ENCODE measurements at places on chromosomes 2 and 18.

DNA sequence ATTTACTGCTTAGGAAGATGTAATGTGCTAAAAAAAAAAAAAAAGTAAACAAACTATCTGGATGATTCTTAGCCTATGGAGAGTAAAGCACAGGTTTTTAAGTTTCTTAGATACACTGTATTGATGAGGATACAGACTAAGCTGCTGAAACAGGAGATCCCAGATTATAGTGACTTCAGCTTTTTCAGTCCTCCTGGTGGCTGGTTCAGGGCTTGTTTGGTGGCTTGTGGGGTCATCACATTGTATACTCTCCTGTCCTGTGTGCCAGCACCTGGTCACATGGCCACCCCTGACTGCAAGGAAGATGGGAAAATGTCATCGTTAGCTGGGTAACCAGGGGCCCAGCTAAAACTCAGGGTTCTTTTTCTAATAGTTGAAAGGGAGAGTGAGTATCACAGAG, 31.4 kb downstream of the RAB31 start:
- no peak for DNase-seq

GRCh38 chr2:231666171-231667095, 41.9 kb upstream of the PTMA start:
- peak; percentile 89 for DNase-seq

GRCh38 chr2:120943403-120944034, 207.9 kb downstream of the GLI2 start:
- no peak for DNase-seq

DNA sequence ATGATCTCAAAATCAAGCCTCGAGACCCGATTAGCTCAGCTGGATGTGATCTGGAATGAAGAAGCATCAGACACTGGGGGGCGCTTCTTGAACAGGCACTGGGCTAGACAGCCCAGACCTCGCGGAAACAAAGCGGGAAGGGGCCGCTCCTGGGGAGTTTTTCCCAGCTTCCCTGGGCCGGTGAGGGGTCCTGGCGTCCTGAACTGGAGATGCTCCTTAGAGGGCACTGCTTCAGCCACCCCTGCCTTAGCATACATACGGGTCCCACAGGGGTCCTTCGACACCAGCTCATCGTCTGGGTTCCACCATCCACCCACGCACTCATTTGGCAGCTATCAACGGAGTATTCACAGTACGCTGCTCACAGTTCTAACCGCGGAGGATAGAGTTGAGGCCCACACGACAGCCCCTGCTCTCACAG, 146.7 kb downstream of the TSN start:
- DNase-seq, result no peak

- DNase-seq, result no peak
Measured at GRCh38 chr18:36590621-36591580, 237.9 kb downstream of the TPGS2 start.

DNA sequence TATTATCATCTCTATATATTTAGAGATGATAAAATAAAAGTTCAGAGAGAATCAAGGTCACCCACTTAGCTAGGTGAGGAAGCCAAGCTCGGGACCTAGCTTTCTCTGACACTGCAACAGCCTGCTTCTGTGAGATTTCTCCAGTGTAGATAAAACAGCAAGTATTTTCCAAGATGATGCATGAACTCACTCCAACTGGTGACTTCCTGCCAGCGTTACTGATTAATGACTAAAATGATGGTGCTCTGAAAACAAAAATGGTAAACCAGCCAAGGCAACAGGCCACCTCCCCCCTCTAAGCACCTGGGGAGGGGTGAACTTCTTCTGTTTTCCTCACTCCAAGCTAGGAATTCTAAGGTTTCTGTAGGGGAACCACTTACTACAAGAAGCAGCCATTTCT, 510.2 kb upstream of the ID2 start:
- DNase-seq, result no peak

- DNase-seq, result no peak
Measured at GRCh38 chr2:238649936-238650518, 197.9 kb upstream of the TWIST2 start.

- no peak for DNase-seq
Measured at GRCh38 chr2:178256382-178257042, 62.2 kb downstream of the OSBPL6 start.

GRCh38 chr2:224611938-224612337, 26.8 kb upstream of the CUL3 start:
- DNase-seq, result no peak

GRCh38 chr2:169452080-169452479, 27.2 kb upstream of the BBS5 start:
- DNase-seq, result no peak

DNA sequence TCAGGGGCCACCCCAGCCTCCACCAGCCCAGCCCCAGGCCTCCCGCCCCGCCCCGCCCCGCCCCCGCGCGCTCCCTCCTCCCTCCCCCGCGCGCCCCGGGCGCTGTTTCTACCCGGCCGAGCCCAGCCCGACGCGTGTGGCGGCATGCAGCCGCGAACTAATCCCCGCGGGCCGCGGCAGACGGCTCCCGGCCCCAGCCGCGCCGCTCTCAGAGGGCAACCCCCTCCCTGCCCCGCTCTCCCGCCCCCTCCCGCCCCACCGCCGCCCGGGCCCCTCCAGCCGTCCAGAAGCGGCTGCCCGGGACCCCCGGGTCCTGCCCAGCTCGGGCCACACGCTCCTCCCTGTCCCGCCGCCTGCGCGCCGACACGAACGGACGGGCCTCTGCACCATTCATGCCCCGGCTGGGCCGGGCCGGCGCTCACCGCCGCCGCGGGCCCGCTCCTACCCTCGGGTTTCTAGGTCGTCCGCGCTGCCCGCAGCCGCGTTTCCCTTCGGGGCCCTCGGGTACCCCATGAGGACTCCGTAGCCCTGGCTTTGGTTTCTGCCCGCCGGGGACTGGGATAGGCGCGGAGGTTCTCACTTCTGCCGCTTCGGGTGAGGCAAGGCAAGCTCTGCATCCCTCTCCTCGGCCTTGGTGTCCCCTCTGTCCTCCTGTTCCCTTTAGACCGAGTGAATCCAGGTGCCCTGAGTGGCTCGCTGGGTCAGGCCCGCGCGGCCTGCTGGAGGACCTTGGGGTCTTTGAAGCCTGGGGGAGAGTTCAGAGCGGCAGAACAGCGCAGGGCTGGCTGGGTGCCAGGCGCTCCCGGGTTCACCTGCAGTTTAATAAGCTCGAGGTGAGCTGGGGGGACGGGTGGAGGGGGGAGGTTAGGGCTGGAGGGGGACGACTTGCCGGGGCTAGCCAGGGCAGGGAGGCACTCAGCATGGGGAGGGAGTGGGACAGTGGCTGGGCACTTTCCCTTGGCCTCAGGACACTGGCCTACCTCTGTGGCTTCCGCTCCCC, 3.1 kb downstream of the WNT10A start:
- no peak for DNase-seq

DNA sequence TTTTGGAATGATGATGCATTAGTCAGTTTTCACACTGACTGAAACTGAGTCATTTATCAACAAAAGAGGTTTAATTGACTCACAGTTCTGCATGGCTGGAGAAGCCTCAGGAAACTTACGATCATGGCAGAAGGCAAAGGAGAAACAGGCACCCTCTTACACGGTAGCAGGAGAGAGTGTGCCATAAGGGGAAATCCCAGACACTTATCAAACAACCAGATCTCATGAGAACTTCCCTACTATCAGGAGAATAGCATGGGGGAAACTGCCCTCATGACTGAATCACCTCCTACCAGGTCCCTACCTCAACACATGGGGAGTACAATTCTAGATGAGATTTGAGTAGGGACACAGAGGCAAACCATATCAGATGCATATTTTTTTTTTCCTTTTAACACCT, 504.5 kb upstream of the VRK2 start:
- DNase-seq, result no peak

- no peak for DNase-seq
Measured at GRCh38 chr2:138615257-138615656, 113.7 kb downstream of the SPOPL start.

- no peak for DNase-seq
Measured at GRCh38 chr2:54956111-54956627, 94.1 kb downstream of the RTN4 start.

DNA sequence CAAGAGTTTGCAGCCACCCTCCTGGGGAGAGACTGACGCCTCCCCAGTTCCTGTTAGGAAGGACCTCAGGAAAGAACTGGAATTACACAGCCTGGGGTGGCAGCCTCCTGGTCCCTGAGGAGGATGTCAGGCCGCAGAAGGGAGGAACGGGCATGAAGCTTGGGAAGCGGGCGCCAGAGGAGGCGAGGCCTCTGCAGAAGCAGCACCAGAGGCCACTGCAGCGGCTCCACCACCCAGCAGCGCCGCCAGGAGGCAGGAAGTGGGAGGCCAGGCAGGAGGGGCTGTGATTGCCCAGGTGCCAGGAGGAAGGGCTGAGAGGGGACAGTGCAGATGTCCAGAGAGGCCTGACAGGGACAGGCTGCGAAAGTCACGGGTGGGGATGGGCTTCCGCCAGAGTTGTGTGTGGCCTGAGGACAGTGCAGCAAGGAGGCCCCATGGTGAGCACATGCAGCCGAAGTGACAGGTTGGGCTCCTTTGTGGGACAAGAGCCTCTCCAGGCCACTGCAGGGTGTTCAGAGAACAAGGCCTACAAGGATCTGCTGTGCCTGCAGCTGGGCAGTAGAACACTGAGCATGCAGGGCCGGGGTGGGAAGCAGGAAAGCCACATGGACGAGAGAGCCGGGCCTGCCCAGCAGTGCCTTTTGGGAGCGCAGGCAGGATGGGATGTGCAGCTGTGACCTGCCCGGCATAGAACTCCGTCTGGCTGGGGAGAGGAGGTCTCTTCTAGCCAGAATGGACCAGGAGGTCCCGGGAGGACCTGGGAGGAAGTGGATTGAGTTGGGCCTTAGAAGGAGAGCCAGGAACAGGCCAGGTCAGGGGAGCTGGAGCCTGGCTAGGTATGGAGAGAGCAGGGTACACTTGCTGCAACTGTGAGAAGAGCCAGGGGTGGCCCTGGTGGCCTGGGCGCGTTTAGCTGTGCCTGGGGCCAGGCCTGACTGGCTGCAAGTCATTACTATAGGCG, 39.1 kb upstream of the ALPP start:
- DNase-seq, result no peak

GRCh38 chr2:138221358-138221757, 257.1 kb downstream of the HNMT start:
- DNase-seq, result no peak

GRCh38 chr2:154537843-154538450, 160.5 kb upstream of the KCNJ3 start:
- no peak for DNase-seq

- DNase-seq, result no peak
Measured at GRCh38 chr2:239302083-239302807, 98.6 kb downstream of the HDAC4 start.

DNA sequence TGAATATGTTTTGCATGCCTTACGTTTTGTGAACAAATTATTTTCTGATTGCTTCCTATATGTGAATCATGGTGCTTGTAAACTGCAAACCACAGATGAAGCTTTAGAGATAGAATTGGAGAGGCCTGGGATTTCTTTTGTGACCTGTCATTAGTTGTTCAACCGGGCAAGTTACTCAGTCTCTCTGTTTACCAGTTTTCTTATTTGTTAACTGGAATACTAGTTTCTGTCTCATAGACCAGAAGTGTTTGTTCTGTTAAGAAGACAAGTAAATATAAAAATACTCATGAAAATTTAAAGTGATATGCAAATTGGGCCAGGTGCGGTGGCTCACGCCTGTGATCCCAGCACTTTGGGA, 27.3 kb downstream of the DGKD start:
- no peak for DNase-seq

DNA sequence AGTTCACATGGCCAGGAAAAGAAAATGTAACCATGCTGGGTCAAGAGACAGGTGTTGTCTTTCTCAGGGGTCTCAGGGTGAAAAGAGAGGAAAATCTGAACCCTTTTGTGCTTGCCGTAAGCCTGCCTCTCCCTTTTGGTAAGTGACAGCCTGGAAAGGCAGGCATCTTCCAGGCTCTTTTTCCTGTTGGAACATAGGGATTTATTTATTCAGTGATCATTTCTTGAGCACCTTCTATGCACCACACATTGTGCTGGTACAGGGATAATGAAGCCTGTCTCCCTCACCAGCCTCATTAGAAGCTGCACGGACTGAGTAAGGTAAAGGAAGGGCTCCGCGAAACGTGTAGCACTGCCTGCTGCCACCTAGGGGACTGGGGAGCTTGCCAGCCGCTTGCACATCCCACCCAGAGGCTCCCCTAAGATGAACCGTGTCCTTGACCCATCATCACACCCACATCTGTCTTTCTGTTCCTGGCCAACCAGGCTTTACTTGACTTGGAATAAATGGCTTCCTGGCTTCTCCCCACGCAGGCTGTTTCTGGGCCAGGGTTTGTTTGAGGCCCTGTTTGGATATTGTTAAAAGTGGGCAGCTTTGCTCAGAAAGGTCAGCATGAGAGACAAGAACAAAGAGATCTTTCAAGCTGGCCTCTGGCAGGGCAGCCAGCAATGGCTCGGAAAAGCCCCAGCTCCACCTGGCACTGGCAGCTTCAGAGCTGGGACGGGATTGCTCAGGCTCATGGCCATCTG, 73.3 kb upstream of the MCFD2 start:
- no peak for DNase-seq

DNA sequence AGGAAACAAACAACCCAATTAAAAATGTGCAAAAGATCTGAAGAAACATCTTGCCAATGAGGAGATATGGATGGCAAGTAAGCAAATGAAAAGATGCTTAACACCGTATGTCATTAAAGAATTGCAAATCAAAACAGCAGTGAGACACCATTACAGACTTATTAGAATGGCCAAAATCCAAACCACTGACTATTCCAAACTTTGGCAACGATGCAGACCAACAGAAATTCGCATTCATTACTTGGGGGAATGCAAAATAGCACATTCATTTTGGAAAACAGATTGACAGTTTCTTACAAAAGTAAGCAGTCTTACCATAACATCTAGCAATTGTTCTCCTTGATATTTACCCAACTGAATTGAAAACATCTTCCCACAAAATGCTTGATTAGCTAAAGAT, 1118.7 kb downstream of the SUCLG1 start:
- no peak for DNase-seq

DNA sequence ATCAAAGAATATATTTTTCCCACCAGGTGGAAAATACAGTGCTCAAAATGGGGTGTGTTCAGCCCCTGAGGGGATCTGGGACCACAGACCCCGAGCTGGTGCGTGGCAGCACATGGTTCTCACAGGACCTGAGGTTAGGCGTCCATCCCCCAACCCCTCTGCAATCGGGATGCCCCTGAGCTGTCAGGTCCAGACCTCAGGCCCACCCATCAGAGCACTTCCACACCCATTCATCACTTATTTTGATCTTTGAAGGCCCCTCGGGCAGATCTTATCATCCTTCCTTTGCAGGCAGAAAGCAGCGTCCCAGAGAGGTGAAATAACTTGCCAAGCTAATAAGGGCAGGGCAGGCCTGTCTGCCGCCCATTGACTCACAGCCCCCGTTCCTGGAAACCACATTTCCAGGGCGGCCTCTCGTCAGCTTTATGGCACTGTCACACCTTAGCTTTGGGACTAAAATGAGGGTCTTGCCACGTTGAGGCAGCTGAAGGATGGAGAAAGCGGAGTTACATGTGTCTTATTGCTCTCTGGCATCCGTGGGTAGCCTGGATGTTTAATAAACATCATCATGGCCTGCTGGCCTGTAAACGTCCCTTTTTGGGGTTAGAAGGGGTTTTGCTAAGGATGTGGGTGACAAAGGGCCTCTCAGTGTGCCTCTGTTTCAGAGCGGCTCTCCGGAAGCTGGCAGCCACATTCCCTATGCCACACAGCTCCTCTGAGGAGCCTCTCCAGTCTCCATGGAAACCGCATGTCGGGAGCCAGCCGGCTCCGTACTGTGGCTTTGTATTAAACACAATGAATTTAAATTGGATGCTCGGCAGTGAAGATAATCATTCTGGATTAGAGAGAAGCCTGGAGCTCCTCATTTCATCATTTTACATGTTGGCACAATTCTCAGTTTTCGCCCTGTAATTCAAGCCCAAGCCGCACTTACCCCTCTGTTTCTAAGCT, 58.3 kb upstream of the MAPRE3 start:
- no peak for DNase-seq

- DNase-seq, result no peak
Measured at GRCh38 chr2:70140791-70141211, 50.0 kb downstream of the C2orf42 start.

Data from left forelimb (tissue), 1 donor.